ENCODE measurements at places on chromosomes 11 and 22.

DNA sequence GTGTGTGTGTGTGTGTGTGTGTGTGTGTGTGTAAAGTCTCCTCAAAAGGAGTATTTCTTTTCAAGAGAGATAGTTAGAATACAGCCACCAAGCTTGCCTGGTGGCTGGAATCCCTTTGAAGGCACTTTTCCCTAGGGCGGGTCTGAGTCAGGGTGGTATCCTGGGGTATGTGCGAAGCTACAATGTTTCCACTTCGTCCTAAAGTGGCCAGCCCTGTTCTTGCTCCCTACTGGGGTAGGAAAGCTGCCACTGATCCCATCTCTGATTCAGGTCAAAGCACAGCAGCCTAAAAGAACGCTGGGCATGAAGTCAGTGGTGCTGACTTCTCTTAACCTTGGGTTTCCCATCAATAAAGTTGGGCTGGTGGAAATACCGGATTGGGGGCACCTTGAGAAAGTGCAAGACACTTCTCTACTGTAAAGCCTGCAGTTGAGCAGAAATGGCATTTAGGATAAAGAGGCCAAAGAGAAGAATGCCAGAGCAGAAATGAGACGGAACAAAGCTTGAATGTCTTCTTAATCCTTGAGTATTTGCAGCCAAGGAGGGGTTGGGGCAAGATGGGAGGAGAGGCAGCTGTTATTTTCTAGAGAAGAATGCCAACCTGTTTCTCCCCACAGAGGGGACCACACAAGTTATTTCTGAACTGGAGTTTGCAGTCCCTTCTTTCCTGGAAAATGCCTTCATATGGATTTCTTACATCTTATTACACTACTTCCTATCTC lies 35.3 kb downstream of the ZNRF3 start:
- DNase-seq = no peak

- no peak for DNase-seq
Measured at GRCh38 chr11:102288725-102289083, 28.6 kb upstream of the BIRC3 start.

GRCh38 chr11:64334764-64335735 lies 5.0 kb upstream of the CCDC88B start:
- DNase-seq = peak; percentile 81

DNA sequence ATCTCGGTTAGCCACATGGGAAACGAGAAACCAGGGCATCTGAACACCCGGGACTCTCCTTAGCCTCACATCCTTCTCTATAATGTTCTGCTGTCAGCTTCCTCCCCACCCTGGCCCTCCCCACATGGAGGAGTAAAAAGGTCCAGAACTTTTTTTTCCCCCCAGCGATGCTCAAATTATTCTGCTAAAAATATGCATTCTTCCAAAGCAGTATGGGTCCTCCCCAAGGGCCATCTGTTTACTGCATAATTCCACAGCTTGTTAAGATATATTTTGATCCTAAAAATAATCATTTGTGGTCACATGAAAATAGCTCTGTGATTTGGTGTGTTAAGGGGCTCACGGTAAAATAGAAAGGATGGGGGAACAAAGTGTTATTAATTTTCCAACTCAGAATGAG lies 281.5 kb upstream of the NARS2 start:
- no peak for DNase-seq

- DNase-seq = no peak
Measured at GRCh38 chr11:74559934-74560309, 32.5 kb upstream of the POLD3 start.

DNA sequence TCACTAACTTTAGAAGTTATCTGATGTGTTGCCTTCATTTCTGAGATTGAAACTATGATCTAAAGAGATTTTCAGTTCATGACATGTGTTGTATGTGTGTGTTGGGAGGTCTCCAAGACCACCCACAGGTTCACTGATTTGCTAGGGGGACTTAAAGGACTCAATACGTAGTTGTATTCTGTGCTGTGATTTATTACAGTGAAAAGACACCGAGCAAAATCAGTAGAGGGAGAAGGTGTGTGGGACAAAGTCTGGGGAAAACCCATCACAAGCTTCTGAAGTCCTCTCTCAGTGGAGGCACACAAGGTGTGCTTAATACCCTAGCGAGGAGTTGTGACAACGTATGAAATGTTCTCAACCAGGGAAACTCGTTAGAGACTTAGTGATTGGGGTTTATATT lies 35.6 kb downstream of the RNF169 start:
- DNase-seq = no peak

DNA sequence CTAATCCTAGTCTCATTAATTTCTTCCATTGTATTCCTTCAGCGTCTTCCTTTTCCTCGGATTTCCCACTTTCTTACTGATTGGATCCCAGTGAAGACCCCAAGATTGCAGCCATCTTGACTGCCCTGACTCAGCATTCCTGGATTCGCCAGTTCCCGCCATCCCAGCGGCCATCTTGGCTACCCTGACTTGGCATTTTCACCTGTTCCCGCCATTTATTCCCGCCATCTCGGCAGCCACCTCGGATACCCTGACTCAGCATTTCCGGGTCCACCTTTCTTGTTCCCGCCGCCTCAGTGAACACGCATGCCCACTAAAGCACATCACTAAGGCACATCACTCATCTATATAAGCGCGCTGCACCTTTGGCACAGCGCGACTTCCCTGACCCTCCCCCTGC lies 13.8 kb upstream of the OR56A3 start:
- no peak for DNase-seq

DNA sequence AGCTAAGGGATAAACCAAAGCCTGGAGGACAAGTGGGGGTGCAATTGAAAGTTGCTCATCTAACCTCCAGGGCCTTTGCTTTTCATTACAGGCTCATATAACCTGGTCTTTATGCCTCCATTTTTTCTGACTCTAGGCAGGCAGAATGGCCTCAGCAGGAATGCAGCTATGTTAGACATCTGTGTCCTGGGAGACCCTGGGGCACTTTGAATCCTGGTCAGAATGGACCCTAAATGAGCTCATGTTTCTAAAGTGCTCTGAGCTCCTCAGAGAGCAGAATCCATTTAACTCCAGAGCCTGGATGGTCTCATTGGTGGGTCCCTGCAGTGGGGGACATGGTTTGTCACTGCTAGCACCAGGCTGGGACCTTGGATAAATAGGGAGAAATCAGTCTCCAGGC lies 177.3 kb downstream of the KIRREL3 start:
- no peak for DNase-seq

GRCh38 chr11:19199771-19200170 lies 2.0 kb downstream of the CSRP3 start:
- DNase-seq = no peak

Measured in heart left ventricle (tissue), 16 donors.